Renal cortical epithelial cell (primary cell): ENCODE measurements at places on chromosomes 3 and 15.

DNA sequence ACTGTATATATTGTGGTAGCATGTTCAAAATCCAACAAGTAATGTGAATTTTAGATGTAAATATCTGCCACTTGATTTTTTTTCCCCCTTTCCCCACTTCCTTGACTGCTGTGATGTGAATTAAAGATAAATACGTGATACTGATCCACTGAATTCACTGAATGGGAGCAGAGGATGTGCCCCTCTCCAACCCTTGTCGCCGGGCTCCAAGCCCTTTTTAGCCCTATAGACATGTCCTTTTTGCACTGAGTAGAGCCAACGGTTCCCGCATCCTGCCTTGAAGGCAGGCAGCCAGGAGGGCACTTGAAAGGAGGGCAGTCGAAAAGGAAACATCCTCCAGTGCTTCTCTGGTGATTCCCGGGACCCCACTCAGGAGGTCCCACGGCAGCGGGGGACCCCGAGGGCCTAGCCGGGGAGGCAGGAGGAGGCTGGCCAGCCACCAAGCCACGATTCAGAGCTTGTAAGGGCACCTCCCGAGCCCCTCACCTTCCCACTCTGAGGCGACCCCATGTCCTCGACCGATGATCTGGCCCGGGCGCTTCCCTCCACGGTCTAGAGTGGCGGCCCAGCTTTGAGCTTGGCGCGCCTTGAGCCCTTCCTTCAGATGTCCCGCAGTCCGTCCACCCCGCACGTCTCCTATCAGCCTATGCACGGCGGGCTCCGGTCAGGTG is 901 bp upstream of the MANF start:
- DNase-seq: no peak

GRCh38 chr3:89145995-89146394 is 38.6 kb downstream of the EPHA3 start:
- peak; percentile 53 for DNase-seq

DNA sequence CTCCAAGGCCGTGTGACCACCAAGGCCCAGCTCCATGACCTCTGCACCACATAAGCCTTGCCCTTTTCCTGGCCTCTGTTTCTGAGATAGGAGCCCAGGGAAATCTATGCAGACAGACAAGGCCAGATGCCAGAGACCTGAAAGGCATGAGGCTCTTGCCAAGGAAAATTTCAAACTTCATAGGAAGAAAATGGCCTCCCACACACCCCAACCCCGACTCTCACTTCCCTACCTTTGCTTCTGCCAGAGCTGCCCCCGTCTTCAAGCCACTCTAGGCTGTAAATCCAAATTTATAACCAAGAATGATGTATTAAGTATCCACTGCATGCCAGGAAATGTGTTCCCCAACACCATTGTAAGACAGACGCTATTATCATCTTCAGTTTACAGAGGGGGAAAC is 65.5 kb upstream of the HRH1 start:
- no peak for DNase-seq

- no peak for DNase-seq
Observed at GRCh38 chr15:88178631-88179030, 77.9 kb downstream of the NTRK3 start.

DNA sequence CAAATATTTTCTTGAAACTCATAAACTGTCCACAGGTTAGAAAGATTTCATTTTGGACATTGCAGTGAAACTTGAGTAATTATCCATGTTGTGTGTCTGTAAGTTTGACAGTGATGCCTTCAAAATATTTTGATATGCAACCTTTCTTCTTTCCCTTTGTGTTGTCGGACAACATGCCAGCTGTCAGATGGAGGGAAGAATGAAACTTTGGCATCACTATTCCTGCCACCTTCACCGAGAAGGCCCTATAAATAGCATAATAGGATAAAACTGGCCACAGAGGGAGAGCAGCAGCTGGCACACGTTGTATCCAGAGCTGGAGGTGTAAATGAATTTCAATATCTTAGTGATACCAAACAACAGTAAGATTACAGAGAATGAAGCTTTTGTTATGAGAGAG is 436.7 kb upstream of the CFAP20DC start:
- DNase-seq: no peak

DNA sequence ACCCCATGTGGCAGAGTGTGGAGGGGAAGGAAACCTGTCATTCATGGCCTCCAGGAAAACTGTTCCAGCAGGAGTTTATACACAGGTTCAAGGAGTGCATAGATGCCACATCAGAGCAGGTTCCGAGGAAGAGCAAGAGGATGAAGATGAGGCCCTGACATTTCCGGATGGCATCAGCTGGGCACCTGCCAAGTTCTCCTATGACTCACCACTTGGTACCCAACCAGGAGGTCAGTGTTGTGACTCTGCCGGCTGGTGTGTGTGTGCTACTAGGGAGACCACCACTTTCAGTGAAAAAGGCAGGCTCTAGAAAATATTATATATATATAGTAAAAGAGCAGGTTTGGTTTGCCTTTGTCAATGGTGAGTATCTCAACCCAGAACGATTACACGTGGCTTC is 69.3 kb downstream of the NTRK3 start:
- no peak for DNase-seq

DNA sequence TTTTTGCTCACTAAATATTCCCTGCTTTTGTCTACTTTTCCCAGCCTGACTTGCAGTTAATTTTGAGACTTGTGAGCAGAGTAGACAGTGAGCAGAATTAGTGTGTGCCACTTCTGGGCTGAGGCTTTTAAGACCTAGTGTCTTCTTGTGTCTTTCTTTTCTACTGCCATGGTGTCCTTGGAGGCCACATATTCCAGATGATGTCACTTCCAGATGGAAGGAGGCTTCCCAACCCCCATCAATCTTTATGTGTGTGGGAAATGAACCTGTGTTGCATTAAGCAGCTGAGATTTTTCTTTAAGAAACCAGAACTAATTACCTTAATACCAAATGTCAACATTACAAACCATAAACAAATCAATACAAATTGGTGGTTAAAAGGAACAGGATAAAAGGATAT is 774.7 kb upstream of the ROBO1 start:
- DNase-seq: no peak

DNA sequence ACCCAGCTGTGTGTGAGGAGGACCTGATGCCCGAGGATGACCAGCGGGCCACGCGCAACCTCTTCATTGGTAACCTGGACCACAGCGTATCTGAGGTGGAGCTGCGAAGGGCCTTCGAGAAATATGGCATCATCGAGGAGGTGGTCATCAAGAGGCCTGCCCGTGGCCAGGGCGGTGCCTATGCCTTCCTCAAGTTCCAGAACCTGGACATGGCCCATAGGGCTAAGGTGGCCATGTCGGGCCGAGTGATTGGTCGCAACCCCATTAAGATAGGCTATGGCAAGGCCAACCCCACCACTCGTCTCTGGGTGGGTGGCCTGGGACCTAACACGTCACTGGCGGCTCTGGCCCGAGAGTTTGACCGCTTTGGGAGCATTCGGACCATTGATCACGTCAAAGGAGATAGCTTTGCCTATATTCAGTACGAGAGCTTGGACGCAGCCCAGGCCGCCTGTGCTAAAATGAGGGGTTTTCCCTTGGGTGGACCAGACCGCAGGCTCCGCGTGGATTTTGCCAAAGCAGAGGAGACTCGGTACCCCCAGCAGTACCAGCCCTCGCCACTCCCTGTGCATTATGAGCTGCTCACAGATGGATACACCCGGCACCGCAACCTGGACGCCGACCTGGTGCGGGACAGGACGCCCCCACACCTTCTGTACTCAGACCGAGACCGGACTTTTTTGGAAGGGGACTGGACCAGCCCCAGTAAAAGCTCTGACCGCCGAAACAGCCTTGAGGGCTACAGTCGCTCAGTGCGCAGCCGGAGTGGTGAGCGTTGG is 1.5 kb downstream of the RBM15B start:
- no peak for DNase-seq

DNA sequence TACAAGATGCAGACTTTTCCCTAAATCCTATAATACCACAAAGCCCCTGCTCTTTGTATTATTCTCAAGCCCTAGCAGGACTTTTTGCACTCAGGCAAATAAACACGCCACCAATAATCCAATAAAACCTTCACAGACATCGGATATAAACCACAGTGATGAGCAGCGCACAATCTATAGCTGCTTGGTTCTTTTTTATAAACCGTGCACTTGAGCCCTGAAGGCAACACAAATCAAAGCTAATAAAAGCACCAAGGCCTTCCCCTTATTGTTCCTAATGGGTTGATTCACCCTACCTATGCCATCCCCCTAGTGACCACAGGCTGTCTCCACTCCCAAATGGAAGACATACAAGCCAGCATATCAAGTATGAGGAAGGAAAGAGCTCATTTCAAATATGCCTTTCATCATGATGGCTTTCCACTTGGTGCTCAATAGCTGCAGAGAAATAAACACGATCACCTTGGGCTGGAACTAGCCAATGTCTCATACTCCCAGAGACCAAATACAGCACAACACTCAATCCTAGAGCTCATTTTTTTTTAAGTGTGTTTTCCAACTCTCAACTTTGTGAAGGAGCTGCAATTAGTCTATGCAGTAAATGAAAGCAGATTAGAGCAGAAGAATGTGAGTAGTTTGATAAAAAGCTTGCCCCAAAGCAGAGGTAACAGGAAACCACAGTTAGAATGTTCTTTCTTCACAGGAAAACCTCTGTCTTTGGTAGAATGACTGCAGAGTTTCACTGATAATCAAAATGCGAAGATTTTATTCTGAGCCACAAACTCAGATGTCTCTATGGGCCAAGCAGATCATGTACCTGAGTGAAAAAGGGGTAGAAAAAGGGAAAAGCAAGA is 573.9 kb downstream of the AGBL1 start:
- no peak for DNase-seq

DNA sequence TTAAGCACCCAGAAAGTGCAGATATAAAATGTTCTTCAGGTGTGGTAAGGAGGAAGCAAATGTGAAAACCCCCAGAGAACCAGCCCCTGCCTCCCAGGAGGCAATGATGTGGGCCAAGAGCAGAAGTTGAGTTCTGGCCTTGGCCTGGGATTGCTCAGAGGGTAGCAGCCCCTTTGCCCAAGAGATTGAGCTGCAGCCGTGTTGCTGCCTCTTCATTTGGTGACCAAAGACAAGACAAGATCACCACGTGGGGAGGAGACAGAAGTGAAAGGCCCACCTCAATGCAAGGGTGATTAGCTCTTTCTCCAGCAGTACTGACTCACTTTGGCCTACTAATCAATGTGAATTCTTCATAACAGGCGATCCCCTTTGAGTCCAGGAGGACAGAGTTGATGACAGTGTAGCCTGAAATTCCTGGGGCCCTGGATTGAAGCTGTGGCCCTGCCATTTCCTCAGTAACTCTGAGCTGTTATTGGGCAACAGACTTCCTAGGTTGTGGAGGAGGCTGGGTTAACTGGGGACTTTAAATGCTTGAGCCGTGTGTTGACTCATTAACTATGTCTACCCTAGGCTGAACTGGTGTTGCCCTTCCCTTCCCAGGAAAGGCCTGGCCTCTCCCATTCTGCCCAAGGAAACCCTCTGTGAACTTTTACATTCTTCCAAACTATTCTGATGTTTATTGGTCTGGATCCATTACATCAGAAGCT is 86.5 kb downstream of the ST6GAL1 start:
- peak; percentile 98 for DNase-seq

GRCh38 chr3:157375342-157375986 is 61.2 kb upstream of the PTX3 start:
- DNase-seq: no peak

- DNase-seq: no peak
Observed at GRCh38 chr15:67085237-67085817, 19.9 kb downstream of the SMAD3 start.

GRCh38 chr15:79896131-79896633 is 632 bp downstream of the MTHFS start:
- peak; percentile 17 for DNase-seq

- DNase-seq: no peak
Observed at GRCh38 chr3:11910971-11911531, 64.4 kb upstream of the TAMM41 start.

GRCh38 chr3:77746892-77747291 is 707.0 kb downstream of the ROBO2 start:
- DNase-seq: no peak

DNA sequence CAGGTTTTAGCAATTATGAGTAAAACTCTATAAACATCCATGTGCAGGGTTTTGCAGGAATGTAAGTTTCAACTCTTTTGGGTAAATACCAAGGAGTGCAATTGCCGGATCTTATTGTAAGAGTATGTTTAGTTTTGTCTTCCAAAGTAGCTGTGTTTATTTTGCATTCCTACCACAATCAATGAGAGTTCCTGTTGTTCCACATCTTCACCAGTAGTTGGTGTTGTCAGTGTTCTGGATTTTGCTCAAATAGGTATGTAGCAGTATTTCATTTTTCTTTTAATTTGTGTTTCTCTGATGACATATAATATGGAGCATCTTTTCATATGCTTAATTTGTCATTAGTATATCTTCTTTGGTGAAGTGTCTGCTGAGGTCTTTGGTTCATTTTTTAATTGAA is 185.1 kb upstream of the GALNT15 start:
- no peak for DNase-seq

GRCh38 chr3:150741497-150742140 is 21.4 kb downstream of the SIAH2 start:
- no peak for DNase-seq

DNA sequence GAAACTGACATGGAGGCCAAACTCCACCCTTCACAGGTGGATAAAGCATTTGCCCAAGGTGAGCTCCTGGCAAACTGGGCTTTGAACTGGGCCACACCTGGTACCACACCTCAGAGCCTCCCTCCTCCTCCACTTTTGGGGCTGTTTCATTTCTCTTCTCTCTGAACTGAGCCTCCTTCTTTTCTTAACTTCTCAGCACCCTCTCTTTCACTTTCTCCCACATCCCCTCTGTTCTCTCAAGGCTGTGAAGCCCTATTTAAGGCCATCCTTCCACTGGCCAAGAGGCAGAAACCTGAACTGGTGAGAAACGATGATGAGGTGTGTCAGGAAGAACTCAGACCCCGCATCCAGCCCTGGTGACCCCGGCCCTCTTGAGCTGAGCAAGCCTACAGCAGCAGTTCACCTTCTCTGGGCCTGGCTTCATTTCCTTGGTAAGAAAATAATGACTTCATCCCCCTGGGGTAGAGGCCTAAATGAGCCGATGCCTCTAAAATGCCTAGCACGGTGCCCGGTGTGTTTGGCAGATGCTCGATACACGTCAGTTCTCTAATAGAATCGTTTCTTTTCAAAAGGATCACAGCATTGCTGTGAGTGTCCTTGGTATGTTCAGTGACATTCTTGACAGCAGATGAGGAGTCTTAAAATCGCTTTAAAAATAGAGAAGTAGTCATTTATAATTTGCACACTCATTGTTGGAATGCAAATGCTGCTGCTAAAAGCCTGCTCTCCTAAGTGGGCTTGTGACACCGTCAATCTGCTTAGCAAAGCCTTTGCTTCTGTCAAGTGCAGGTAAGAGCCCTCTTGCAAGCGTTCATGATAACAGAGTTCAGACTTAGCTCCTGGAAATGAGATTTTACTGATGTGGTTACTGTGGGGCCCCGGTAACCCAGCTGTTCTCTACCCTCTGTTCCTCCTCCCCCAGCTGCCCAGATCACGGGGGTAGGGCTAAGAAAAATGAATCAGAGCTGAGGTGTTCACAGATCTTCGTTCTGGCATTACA is 97.7 kb upstream of the ATP2B2 start:
- no peak for DNase-seq

GRCh38 chr3:172614340-172615274 is 91.4 kb upstream of the TNFSF10 start:
- DNase-seq: no peak

- peak; percentile 83 for DNase-seq
Observed at GRCh38 chr3:30343861-30344260, 262.5 kb upstream of the TGFBR2 start.

GRCh38 chr3:29167180-29167579 is 113.7 kb upstream of the RBMS3 start:
- no peak for DNase-seq

- DNase-seq: no peak
Observed at GRCh38 chr3:177525414-177525813, 328.1 kb upstream of the TBL1XR1 start.

GRCh38 chr15:92438471-92438870 is 44.8 kb downstream of the ST8SIA2 start:
- no peak for DNase-seq
